ENCODE measurements at places on chromosomes 1 and 21.
A peak's percentile ranks its signal among the peaks of the same experiment; 100 is the strongest.

GRCh38 chr21:31945546-31945945 is 72.7 kb downstream of the HUNK start:
- DNase-seq: no peak

DNA sequence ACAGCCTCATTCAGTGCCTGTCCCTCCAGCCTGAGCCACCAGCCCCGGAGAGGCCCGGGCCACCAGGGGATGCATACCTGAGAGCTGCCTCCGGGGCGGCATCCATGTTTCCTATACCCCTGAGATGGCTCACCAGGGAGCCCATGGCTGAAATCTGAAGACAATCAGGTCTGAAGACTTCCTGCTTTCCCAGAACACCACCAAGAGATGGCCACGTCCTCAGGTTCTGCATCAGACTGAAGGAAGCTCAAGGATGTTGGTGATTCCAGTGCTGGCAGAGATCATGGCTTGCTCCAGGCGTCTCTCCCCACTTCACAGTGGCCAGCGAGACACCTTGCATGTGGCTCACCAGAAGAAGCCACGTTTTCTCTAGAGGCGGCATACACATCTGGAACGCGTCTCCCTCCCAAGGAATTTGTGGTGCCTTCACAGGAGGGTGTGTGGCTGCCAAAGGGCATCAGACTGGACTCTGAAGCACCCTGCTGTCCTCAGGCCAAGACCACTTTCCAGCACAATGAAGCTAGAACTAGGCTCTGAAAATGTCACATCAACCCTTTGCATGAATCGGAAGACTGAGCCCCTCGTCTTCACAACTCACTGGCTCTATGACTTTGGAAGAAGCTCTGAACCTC is 170.7 kb upstream of the IRF2BP2 start:
- no peak for DNase-seq

GRCh38 chr1:234069760-234070159 is 165.3 kb downstream of the SLC35F3 start:
- DNase-seq: no peak

GRCh38 chr1:166907763-166908162 is 31.7 kb upstream of the TADA1 start:
- no peak for DNase-seq

DNA sequence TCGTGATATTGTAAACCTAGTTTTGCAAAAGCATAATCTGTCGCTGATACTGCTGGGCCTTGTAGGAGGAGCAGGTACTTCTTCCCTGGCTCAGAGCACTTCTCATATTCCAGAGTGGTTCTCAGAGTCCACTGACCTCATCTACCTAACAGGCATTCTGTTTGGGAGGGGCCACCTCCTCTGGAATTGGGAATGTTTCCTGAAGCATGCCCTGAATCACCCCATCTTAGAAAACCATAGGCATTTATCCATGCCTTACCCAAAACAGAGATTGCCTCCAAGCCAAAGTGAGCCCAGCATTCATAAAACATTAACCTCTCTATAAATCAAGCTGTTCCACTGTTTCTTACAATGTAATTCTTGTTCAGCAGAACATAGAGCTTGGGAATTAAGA is 35.1 kb downstream of the SLC44A3 start:
- DNase-seq: no peak

DNA sequence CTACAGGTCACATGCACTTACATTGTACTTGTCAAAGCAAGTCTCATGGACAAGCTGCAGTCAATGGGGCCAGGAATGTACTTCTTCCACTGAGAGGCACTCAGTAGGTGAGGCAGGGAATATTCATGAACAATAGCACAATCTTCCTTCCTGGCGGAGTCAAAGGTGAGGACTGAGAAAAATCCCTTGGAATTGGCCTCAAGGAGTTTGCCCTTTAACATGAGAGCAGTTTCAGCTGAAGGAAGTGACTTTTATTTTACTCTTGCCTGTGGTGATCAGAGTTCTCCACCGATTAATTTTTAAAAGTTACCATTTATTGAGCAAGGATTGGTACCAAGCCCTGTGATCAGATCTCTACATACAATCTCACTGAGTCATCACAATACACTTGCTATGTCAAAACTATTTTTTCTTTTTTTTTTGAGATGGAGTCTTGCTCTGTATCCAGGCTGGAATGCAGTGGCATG is 11.2 kb upstream of the AK2 start:
- DNase-seq: no peak

DNA sequence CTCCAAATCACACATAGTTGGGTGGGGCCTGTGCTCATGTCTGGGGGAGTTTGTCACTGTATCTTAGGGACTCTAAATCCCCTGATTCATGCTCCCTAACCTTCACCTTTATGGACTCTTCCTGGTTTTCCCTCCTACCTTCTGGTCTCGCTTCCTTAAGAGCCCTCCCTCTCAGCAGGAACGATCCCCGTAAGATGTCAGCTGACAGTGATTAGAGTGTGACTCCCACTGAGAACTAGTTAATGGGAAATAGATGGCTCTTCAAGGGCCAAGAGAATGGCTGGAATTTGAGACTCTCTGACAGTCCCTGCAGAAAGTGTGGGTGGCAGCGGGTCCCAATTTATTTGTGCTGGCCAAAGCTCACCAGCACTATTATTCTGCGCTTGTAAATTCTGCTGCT is 22.0 kb downstream of the LYPD8 start:
- DNase-seq: no peak

GRCh38 chr1:235357485-235358373 is 9.5 kb upstream of the TBCE start:
- no peak for DNase-seq

DNA sequence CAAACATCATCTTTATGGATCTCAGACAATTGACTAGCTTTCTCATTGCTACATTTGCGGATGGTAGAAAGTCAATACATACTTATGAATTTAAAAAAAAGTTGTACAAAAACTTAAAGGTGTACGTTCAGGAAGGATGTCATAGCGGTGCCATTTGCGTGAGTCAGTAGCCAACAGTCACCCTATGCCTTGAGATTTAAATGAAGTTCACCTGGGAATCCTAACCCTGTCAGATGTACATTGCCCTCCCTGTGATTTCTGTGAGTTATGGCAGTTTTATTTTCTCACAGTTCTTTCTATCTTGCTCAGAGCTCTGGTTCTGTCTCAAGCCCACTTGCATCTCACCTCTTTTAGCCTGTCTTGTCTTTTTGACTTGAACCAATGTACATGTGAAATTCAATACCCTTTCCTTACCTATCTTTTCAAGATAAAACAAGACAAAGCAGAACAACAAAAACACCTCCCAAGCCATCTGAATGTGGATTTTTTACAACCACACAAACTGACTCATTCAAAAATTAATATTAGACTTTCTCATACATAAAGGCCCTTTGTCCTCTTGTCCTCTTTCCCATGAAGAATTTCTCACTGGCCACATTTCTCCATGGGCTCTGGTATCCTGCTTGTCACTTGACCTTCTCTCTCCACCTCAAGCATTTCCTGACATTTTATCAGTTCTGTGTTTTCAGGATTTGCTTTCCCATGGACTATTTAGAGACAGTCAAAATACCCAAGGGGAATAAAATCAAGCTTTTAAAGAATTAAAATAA is 25.3 kb upstream of the ZNF697 start:
- no peak for DNase-seq

DNA sequence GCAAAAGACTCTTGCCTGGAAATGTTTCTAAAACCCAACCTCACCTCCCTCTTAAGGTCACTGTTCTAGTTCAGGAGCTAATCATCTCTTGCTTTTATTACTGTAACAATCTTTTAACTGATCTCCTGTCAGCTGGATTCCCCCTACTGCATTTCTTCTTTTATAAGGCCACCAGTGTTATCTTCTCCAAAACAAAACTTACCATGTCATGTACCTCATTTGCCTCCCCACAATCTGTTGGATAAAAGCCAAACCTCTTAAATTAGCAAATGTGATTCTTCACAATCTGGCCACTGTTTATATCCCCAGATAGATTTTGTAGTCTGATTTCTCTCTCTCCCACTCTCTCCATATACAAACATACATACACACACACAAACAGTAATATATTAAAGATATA is 143.3 kb downstream of the DENND1B start:
- DNase-seq: no peak

DNA sequence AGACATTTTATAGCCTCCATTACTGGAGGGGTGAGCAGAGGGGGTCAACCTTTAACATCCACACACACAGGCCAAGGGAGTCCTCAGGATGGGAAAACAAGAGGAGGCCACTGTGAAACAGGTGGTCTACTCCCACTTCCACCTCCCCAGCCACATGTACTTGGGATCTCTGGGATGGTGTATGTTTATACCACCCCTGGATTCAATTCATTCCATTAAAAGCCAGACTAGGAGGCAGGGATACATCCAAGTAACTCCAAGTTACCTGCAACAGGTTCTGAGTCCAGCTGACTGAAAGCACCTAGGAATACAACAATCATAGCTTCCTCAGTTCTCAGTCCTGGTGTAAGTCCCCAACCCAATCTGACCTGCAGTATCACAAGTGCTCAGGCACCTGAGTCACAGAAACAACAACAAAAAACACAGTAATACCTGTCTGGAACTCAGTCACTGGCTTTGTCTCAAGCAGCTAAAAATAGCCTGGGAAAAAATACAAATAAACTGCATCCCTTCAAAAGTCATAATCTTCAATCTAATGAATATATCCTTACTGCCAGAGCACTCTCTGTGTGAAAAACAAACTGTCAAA is 9.8 kb downstream of the ERI3 start:
- DNase-seq: no peak

DNA sequence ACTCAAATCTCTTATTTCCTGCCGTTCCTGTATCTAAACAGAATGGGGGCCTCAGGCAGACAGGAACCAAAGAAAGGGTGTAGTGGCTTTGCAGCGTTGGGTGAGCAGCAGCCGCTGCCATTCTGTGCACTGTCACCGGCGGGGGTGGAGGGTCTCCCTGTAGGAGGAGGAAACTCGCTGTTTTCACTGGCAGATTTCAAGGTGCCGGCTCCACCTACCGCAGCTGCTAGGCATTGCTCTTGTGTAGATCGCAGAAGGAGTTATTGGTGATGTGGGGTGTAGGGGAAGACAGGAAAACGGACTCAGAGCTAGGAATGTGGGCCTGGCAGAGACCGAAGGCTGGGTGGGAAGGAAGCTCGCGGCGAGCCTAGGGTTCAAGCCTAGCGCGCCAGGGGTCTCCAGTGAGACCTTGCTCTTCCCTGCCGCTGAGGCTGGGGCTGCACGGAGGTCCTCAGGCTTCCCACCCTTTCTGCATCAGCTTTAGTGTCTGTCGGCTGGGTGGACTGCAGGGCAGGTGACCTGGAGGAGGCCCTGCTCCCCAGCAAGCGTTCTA is 20.8 kb downstream of the ATP5PO start:
- peak; percentile 58 for DNase-seq

- DNase-seq: no peak
Observed at GRCh38 chr1:179314928-179315327, 21.3 kb downstream of the SOAT1 start.

GRCh38 chr1:82042306-82043060 is 241.7 kb downstream of the ADGRL2 start:
- DNase-seq: no peak

DNA sequence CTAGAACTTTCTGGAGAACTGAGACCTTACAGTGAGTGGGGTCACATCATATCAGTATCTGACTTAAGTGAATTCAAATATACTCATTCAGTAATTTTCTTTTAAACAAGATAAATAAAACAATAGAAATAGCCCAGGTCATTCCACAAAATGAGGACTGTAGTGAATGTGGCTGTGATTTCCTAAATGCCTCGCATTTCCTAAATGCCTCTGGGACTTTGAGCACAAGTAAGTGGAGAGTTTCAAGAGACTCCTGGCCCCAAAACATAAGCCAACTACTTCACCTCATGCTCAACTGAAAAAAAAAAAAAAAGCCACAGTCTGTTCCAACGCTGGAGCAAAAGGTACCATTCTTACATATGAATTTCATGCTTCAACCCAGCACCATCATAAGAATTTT is 81.5 kb downstream of the ZNF281 start:
- DNase-seq: no peak

DNA sequence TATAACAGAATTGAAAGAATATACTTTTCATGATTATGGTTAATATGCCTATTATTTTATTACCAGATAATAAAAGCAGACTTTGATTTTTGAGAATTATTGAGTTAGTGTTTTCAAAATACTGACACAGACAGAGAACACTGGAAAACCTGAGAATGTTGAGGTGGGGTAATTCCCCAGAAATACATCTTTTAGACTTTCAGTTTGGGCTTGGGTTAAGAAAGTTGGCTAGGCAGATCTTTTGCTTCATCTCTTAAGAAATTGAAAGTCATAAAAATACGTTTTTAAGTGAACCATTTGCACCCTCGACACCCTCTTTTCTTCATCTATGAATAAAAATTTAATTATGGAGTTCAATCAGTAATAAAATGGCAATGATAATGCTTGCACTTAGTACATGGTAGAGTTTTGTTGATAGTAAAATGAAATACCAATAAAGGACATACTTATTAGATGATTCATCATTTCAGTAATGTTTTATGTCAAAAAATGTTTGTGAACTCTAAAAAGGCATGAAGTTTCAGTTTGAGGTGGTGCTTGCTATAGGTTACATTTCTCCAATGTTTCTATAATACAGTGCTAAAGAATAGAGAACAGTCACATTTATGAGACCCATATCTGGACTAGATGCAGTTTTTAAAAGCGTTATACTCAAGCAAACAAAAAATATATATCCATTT is 1.9 kb upstream of the SAMSN1 start:
- DNase-seq: no peak

DNA sequence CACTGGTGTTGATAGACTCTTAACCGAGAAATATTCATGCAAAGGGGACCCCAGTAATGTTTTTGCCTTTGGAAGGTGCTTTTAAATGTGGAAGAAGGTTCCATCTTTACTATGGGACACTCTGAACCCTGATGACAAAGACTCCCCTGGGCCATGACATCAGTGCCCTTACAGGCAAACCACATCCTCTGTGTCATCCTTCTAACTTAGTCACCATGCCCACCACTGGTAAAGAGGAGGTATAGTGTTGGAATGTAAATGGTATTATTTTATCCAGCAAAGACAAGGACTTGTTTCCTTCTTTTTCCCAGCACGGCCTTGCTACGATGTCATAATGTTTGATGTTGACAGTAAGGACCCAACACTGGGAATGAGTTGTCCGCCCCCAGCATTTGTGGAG is 12.6 kb downstream of the METTL13 start:
- DNase-seq: no peak

DNA sequence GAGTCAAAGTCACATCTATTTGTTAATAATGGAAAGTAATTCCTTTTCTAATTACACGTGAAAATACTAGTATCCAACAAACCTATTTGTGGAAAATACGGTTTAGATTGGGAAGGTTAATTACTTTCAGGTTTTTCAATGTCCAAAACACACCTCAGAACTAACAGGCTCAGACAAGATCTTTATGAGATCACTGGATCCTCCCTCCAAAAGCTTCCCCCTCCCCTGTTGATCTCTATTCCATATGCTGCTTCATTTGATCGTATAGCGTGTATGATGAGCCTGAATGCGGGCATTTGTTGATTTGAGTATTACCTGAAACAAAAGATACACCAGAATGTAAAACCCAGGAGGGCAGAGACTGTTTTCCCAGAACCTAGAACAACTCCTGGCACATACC is 26.5 kb downstream of the ERG start:
- DNase-seq: no peak

- no peak for DNase-seq
Observed at GRCh38 chr1:178530037-178530402, 17.1 kb downstream of the TEX35 start.

All from activated CD4-positive, alpha-beta T cell treated with anti-CD3 and anti-CD28 coated beads, Interleukin-2, amount 50 U/mL, for 24 hours (primary cell).